ENCODE measurements at places on chromosomes 4 and X.

GRCh38 chrX:107715331-107716117 is 60.1 kb downstream of the TSC22D3 start:
- no peak for DNase-seq

DNA sequence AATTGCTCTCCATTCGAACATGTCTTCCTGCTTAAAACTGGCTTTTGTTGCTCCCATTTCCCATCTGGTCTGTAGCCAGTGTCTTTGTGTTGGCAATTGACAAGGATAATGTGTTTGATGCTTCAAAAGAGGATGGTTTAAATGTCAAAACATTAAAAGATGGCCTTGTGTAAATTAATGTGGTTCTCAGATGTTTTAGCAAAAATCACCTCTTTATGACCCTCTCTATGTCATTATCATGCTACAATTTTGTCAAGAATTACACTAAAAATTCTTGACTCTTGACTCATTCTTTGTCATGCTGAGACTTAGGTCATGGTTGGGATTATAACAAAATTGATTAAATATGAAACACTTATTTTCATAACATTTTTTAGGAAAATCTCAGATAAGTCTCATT is 47.4 kb downstream of the TMEM131L start:
- peak; percentile 77 for DNase-seq

DNA sequence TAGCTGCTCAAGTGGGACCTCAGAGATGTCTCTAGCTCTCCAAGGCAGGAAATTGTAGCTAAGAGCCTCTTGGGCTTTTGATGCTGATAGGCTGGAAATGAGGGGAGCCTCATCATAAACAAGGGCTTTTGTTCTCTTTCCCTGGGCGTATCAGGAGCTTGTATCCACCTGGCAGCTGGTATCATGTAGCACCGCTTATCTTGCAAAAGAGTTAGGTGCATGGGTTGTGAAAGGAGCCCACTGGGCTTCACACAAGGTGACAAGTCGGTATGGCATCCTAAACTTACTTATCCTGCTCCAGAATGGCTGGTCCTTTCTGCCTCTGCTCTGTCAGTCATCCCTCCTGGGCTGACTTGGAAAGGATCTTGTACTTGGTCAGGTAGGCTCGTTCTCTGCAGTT is 565.8 kb downstream of the GRXCR1 start:
- DNase-seq, result no peak

DNA sequence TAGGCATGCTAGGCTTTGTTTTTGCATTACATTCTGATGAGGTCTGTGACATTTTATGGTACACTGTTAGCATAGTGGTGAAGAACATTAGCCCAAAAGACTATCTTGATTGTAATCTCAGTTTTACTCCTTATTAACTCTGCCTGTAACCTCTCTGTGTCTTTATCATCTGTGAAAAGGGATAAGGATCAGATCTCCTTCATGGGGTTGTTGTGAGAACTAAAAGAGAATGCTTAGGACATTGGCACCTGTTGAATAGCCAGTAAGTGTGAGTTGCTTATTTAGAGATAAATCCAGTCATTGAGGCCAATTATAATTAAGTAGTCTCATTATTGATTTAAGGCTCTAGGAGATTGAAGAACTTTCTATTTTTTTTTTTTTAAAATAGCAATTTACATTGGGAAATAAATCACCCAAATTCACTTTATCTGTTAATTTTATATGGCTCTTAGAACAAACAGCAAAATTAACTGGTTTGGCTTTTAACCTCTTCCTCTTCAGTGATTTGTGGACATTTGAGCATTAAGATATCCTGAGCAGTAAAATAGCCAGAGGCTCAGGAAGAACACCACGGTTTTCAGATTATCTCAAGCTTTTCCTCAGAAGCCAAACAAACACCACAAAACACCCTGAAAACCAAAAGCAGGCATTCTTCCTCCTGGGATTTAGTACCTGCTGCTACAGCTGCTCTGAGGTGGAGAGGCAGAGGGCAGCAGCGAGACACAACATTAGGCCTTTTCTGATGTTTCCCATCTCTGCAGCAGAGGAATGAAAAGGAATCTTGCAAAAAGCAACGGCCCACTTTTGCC is 192.9 kb downstream of the ARHGAP10 start:
- DNase-seq, result no peak

DNA sequence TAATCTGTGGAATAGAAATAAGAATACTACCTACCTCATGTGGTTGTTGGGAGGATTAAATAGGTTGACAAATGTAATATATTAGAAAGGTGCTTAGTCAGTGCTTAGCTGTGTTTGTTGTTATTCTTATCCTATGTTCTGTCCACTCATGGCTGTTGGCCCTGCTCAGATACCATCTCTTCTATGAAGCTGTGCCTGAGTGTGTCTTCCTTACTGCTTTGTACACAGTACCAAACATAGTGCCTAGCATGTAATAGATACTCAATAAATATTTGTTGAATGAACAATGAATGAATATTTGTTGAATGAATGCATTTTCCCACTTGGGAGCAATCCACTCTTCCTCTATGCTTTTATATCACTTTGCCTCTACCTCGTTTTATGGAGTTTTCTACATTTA is 57.2 kb downstream of the NHS start:
- DNase-seq, result no peak

GRCh38 chr4:7876201-7876875 is 63.3 kb downstream of the AFAP1 start:
- DNase-seq, result no peak

DNA sequence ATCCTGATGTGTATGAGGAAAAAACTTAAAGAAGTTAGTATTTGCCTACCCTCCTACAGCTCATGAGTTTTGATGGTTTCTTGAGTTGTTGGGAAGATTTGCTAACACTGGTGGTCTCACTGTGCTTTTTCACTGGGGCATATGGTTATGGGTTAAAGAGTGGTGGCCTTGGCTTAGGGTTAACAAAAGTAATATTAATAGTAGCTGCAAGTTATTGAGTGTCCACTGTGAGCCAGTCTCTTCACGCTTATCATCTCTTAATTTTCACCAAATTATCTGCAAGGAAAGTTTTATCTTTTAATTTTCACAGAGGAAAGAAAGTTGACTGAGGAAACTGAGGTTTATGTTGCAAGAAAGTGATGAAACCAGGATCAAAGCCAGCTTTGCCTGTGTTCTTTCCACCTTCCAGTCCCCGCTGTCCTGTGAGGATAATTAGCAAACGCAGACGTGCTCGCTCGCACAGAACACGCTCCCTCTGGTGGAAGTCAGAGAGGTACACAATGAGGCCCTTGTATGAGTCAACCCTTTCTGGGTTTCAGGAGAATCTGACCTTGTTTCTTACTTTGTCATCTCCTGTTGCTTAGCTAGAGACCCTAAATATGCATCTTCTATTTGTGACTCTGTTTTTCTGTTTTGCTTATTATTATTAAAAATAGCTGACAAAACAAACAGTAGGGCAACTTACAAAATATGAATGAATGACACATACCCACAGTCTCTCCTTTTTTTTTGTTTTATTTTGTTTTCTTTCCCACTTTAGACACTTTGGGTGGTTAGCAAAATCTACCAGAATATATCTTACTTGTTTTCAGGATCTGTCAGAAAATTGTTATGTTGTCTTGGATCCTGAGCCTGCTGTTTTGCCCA is 94.3 kb downstream of the DDIT4L start:
- peak; percentile 59 for DNase-seq

GRCh38 chr4:137735561-137736104 is 203.3 kb upstream of the PCDH18 start:
- no peak for DNase-seq

DNA sequence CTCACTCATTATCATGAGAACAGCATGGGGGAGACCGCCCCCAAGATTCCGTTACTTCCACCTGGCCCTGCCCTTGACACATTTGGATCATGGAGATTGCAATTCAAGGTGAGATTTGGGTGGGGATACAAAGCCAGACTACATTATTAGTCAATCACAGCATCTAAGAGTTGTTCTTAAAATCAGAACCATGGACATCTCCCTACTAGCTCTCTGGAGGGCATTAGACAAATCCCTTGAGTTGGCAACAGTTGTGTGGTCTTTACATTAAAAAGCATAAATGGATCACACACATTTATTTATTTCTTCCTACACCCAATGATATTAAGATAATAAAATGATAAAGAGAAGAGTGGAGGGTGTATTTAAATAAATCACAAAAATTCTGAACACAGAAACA is 262.8 kb upstream of the VCX start:
- DNase-seq, result no peak
